Placental pericyte (primary cell): ENCODE measurements at places on chromosomes 4 and X. TPM values are rescaled to one million over a fixed set of nuclear protein-coding genes. Genes with fewer than 3 reads are reported as not detected.

AWAT2 gene
- not detected in 2 replicates for total RNA-seq

PDK3 gene
- total RNA-seq = 3.1 and 5.3 TPM in 2 replicates

ACOX3 gene
- 17.9 and 29.3 TPM in 2 replicates for total RNA-seq

GAGE1 gene
- total RNA-seq = not detected in 2 replicates

TRMT10A gene
- 5.7 and 7.4 TPM in 2 replicates for total RNA-seq

IL3RA gene
- total RNA-seq = not detected in 2 replicates

C4orf50 gene
- not detected in 2 replicates for total RNA-seq

FGF13 gene
- total RNA-seq = 0.14 TPM in 1 of 2 replicates, not detected in the other

IL1RAPL1 gene
- 0.88 and 2.9 TPM in 2 replicates for total RNA-seq

NAA15 gene
- total RNA-seq = 27.6 and 59.1 TPM in 2 replicates

ADH1A gene
- total RNA-seq = not detected in 2 replicates

CT45A2 gene
- not detected in 2 replicates for total RNA-seq

SPANXA2 gene
- not detected in 2 replicates for total RNA-seq

USP51 gene
- 0.88 and 2.1 TPM in 2 replicates for total RNA-seq

TMSB15A gene
- 1.0 TPM in 1 of 2 replicates, not detected in the other for total RNA-seq

MORF4L2 gene
- 773 and 866 TPM in 2 replicates for total RNA-seq

FRYL gene
- total RNA-seq = 31.7 and 77.6 TPM in 2 replicates

ENOX2 gene
- 10.9 and 11.4 TPM in 2 replicates for total RNA-seq

P2RY4 gene
- 0.14 and 0.22 TPM in 2 replicates for total RNA-seq

MFAP3L gene
- 0.86 and 1.1 TPM in 2 replicates for total RNA-seq

VEGFC gene
- total RNA-seq = 59.7 and 65.4 TPM in 2 replicates

TMPRSS11A gene
- not detected in 2 replicates for total RNA-seq

IL1RAPL2 gene
- 5.4 TPM in 1 of 2 replicates, not detected in the other for total RNA-seq

PRDM5 gene
- 15.3 and 21.5 TPM in 2 replicates for total RNA-seq

RBMX2 gene
- 18.2 and 21.2 TPM in 2 replicates for total RNA-seq

GAGE13 gene
- not detected in 2 replicates for total RNA-seq

CABS1 gene
- not detected in 2 replicates for total RNA-seq

HSFX2 gene
- total RNA-seq = 0.14 TPM in 1 of 2 replicates, not detected in the other

NKX6-1 gene
- total RNA-seq = 0.22 TPM in 1 of 2 replicates, not detected in the other

OTC gene
- not detected in 2 replicates for total RNA-seq

SMIM10L2A gene
- under 0.01 TPM in 1 of 2 replicates, not detected in the other for total RNA-seq

STPG2 gene
- total RNA-seq = under 0.01 and 0.14 TPM in 2 replicates

GASK1B gene
- total RNA-seq = 22.0 and 53.6 TPM in 2 replicates

NAP1L3 gene
- total RNA-seq = 0.22 and 1.3 TPM in 2 replicates

PLRG1 gene
- 90.6 and 102 TPM in 2 replicates for total RNA-seq
